ENCODE measurements at places on chromosomes 3 and 15.
A peak's percentile ranks its signal among the peaks of the same experiment; 100 is the strongest.

DNA sequence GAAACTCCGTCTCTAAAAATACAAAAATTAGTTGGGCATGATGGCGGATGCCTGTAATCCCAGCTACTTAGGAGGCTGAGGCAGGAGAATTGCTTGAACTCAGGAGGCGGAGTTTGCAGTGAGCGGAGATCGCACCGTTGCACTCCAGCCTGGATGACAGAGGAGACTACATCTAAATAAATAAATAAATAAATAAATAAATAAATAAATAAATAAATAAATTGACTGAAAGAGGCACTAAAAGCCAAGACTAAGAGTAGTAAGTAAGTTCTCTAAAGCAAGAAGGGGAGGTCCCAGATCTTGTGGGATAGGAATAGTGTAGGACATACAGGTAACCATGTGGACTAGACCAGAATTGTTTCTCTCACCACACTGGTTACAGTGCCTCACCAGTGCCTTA is 40.0 kb downstream of the TLNRD1 start:
- DNase-seq = no peak

GRCh38 chr3:39075910-39076309 is 24.1 kb downstream of the WDR48 start:
- DNase-seq = no peak

DNA sequence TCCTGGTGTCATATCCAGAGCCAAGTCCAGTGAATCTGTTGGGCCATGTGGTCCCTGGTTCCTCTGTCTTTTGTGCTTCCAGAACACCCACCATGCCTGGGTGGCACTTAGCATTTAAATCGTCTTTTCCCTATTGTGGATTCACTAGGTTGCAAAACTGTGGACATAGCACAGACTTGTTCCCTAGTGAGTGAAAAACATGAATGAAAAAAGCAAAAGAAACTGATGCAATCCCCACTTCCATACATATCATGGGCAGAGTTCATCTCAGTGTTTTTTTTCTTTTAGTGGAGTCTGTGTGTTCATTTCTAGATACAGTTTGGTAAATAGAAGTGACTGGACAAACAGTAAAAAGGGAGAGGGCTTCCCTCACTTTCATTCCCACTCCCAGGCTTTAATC is 170.5 kb downstream of the SLCO3A1 start:
- no peak for DNase-seq

DNA sequence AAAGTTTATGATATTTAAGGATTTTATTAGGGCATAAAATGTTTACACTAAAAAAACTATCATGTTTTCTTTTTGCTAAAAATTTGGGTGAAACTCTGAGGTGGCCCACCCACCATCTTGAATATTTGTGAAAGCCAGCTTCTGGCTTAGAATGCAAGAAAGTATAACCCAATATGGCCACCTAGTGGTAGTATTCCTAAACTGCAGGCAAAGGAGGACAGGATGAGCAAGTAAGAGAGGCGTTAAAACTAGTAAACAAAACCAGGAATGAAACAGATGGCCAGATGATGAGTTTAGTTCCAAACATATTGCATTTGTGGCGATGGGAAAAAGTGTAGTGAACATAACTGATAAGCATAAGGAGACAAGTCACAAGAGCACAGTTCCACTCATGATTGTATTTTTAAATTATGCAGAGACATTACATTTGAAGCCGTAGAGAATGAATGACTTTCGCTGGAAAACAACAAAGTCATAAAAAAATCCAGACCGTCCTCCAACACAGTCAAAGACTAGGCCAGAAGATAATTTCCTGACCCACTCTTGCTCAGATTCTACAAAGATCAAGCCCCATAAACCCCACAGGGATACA is 103.3 kb upstream of the PRTG start:
- peak; percentile 70 for DNase-seq

DNA sequence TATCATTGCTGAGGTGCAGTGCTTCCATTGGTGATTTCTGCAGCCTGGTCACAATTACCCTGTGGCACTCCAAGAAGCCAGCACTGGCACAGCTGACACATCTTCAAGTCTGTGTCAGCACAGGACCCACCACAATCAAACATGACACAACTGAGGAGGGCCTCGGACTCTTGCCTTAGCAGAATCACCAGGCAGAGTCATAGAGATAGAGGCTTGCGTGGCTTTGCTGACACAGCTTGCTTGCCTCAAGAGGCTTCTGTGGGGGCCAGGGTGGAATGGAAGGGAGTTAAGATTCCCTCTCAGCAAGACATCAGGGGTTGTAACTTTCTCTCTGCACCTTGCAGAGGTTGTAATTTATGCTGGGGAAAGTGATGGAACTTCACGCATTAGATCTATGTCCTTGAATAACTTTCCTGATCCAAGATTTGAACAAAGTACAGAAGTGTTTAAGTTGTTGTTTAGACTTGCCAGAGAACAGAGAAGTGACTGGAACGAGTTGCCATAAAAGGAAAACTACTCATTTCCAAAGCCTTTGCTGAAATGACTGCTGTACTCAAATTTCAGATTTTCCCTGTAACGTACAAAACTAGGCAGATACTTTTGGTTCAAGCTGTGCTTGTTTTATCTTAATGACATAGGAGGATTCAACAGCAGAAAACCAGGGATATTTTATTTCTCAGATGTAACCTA is 170.7 kb downstream of the DIPK2A start:
- DNase-seq = no peak

DNA sequence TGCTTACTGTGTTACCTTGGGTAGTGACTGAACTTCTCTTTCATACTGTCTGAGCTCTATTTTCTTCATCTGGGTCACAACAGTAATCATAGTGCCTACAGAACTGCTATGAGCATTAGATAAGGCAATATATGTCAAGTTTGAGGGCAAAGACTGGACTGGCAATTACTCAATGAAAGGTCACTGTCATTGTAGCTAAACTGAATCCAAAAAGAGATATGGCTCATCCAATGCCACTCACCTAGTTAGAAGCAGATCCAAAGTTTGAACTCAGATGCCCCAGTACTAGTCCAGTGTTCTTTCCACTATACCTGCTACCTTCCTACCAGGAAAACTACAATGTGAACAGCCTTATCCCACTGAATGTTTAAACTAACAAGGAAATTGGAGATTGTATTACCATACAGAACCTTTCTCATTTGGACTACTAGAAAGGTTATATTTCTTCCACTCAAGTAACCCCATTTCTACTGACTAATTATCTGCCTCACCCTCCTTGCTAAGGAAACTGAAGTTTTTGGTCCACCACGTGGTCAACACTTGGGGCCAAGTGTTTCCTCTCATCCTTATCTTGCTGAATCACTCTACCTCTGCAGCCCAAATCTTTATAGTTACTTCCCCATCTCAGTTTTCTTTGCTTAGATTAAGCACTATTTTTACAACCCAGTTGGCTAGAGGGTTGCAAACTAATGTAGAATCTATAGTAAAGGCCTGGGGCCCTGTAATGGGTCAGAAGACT is 202.3 kb upstream of the LPP start:
- no peak for DNase-seq

- no peak for DNase-seq
These were observed 611 bp upstream of the SLC27A2 start for GRCh38 chr15:50181201-50181968.

- DNase-seq = no peak
These were observed 146.8 kb downstream of the FAM43A start for GRCh38 chr3:194832346-194833104.

GRCh38 chr15:94845390-94845716 is 614.0 kb downstream of the MCTP2 start:
- no peak for DNase-seq

DNA sequence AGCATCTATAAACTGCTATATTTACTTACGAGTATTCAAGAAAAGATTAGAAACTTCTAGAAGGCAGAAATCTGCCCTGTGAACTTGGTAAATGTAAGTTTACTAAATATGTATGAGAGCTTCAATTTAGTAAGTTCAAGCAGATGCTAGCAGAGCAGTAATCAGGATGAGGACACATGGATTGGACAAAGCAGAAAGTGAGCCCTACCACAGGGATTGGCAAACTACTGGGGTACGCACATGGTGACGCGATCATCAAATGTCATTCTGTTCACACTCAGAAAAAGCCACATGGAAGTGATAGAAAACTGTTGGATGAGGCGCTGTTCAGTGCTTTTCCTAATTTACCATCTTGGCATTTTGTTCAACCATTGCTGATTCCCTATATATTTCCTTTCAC is 360.2 kb upstream of the ZNF385D start:
- DNase-seq = no peak

DNA sequence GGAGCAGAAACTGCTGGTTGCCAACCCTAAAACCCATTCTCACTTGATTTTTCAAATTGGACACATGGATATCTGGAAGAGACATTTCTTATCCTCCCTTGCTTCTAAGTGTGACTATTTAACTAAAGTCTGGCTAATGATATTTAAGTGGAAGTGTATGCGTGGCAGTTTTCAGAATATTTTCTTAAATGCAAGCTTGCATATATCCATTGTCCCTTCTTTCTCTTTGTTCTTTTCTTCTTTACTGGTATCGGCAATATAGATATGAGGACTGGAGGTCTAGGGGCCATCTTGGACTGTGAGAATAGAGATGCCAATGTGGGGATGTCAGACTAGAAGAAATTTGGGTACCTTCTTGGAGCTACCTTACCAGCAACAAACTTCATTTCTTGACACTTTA is 364.3 kb upstream of the DPH6 start:
- DNase-seq = no peak

- DNase-seq = peak; percentile 71
These were observed 394.0 kb downstream of the FOXP1 start for GRCh38 chr3:71189480-71189879.

GRCh38 chr15:88586401-88587162 is 34.6 kb upstream of the AEN start:
- no peak for DNase-seq

DNA sequence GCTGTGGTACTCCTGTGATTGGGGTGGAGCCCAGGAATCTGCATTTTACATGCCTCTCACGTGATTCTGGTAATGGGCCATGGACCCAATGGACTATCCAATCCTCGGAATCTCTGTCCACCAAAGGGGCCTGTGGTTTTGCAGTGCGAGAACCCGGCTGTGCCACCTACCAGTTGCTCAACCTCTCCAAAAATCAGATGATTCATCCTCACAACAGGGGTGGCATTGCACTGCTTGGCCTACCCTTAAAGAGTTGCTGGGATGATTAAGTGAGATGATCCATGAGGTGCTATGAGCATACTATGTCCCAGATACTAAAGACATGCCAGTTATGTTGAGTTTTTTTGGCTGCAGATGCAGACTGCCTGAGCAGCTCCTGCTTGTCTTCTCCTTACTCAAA is 5.1 kb downstream of the ANP32A start:
- DNase-seq = no peak

GRCh38 chr3:123078101-123078500 is 11.3 kb downstream of the PDIA5 start:
- no peak for DNase-seq

GRCh38 chr3:23748398-23749110 is 57.2 kb upstream of the UBE2E1 start:
- no peak for DNase-seq

DNA sequence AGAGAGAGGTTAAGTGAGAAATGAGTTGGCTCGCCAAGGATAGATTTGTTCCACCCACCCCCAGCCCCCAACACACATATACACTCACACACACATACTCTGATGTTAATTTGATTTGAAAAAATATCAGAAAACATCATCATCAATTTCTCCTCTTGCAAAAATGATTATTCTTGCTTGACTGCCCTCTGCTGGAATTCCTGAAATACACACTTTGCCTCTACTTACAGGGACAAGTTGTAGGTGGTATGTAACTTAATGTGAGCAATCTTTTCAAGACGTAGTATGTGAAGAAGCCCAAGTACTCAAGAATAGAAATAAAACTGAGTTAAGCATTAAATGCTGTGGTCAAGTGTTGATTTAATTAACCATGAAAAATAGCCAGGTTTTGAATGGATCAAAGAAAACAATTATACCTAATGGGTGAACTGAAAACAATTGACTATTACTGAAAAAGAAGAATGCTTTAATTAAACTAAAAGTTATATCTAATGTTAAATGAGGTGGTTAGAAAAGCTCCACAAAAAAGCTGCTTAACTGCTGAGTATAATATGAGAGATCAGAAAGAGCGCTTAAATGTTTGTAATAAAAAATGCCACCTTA is 46.6 kb upstream of the MDFIC2 start:
- DNase-seq = no peak

DNA sequence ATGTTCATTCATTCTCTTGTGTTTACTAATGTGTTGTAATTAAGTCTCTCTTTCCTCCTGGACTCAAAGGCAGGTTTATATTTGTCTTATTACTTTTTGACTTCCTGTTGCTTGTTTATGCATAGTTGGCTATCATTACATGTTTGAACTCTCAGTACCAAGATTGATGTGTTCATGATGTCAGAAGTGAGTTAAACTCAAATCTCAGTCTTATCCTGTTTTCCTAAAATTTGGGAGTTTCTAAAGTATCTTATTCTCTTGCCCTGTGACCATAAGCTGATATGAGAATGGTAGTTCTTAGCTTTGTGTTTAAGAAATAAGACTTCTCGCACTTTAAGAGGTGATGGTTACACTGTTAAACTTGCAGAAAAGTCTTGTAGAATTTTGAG is 5.2 kb downstream of the GLCE start:
- DNase-seq = peak; percentile 11

GRCh38 chr3:184259878-184260723 is 1.3 kb downstream of the CAMK2N2 start:
- DNase-seq = no peak

DNA sequence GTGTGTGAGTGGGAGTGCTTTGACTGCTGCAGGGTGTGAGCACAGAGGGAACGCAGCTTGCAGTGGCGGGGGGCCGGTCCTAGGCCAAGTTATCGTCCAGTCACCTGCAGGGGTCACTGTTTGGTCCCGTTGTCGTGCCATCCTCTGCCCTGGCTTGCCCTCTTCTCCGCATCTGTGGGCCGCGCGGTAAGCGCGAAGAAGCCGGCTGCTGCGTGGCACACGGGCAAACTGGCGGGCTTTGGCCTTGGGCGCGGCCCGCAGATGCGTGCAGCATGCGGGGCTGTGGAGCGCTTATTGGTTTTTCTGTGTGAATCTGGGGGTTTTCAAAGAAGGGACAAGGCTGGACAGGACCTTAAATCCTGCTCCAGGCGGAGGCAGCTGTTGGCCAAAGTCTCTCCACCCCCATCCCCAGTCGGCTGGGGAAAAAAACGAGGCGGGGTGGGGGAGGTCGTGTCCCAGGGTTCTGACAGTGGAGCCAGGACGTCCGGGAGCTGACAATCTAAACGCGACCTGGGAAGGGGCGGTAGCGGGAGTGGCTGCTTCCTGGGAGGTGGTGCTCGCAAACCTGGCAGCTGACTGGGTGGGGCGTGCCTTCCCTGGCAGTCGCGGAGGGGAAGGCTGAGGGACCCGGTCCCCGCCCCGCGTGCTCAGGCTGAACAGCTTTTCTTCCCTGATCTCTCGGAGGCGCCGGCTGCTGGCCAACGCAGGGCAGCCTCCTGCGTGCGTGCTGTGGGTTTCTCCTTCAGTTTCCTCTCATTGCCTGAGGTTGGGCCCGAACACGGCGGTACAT is 39.7 kb upstream of the VEPH1 start:
- no peak for DNase-seq

GRCh38 chr3:52122491-52122890 is 31.7 kb downstream of the POC1A start:
- DNase-seq = no peak

DNA sequence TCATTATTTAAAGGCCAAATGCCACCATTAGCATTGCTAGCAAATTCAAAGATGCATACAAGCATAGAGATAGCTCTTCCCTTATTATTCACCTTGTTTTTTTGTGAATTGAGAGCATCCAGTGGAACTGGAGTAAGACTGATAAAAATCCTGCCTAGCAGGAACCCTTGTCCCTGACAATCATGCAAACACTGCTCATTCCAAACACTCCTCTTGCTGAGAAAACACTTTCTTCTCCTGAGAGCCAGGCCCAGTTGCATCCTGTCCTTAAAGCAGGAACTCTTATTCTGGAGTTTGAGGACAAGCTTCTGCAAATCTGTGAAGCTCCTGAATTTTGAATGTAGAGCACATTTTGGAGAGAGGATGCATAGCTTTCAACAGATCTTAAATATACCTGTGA is 49.3 kb upstream of the KCNMB2 start:
- DNase-seq = no peak

Measured in hematopoietic multipotent progenitor cell treated with erythropoietin and hydrocortisone succinate and interleukin-3 and kit ligand, for 17 days (in vitro differentiated cells).